Iris pigment epithelial cell (primary cell): ENCODE measurements at places on chromosomes 2 and 18.

- DNase-seq = no peak
Measured at GRCh38 chr2:280650-281110, 7.2 kb downstream of the ALKAL2 start.

- no peak for DNase-seq
Measured at GRCh38 chr2:151860613-151861146, 32.5 kb upstream of the ARL5A start.

DNA sequence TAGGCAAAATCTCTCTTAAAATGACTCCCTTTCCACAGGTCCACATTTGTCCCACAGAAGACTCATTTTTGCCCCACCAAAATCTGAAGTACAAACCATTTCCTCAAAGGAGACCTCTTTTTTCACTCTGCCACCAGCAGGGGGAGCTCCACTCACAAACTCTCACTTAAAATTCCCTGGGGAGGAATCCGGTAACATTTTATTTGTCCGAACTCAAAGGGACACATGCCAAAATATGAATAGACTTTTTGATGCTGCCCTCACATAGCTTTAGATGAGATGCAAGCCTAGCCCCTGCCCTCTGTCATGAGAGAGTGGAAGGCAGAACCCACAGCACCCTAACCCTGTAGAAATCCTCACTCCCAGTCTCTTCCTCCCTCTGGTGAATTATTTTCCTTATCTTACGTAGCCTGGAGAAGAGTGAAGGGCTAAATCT is 57.1 kb downstream of the RMDN2 start:
- DNase-seq = peak; percentile 56

- no peak for DNase-seq
Measured at GRCh38 chr2:21694079-21694878, 570.5 kb downstream of the TDRD15 start.

DNA sequence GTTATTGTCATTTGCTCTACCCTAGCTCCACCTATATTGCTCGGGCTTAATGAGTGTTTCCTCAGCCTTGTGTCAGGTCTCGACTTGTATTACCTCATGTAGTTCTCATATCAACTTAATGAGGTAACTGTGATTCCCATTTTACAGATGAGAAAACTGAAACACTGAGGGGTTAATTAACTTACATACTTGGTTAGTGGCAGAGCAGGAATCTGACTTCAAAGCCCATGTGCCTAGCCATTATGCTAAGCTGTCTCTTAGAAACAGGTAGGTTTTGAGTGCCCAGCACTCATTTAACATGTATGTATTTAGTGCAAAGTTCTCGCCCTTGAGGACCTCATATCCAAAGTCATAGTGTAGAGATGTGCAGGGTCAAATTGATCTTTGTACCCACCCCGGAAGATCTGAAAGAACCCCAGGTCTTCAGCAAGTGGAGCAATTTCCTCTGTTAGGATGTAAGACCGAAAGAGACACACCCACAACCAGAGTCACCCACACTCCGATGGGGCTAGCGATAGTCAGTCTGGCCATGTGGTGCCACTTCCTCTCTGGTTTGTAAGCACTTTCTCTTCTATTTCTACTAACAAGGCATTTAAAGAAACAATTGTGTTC is 121.0 kb upstream of the SLC39A10 start:
- no peak for DNase-seq

DNA sequence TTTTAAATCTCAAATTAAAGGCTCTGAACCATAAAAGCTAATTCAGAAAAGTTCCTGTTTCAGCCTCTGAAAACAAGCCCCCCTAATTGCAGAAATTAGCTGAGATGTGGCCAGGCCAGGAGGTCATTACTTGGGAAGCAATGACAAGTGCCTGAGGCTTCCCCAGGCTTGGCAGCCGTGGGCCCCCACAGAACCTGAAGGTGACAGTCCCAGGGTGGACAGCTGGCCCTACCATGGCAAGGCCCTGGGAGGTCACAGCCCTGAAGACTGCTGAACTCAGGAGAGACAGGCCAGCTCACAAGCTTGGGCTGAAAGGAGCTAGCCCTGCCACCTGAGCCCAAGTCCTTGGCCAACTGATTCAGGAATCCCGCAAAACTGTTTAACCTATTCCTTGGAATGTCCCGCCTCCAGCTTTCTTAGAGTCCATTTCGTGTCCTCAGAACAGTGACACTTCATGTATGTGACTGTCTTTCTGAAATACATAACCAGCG is 54.3 kb upstream of the PKDCC start:
- no peak for DNase-seq

DNA sequence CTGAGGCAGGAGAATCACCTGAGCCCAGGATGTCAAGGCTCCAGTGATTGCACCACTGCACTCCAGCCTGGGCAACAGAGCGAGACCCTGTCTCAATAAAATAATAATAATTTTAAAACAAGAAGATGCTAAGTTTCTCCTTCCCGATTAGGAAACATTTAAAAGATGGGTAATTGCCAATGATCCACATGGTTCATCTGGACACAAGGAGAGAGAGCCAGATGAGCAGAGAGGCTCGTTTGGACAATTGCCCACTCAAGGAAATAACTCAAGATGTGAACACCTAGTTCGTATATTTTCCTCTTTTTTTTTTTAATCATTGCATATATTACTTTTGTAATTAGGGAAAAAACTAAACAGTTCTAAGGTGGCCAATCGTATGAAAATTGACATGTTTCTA is 3.6 kb upstream of the ACTG2 start:
- DNase-seq = no peak
